ENCODE measurements at places on chromosomes 12 and 14.

DNA sequence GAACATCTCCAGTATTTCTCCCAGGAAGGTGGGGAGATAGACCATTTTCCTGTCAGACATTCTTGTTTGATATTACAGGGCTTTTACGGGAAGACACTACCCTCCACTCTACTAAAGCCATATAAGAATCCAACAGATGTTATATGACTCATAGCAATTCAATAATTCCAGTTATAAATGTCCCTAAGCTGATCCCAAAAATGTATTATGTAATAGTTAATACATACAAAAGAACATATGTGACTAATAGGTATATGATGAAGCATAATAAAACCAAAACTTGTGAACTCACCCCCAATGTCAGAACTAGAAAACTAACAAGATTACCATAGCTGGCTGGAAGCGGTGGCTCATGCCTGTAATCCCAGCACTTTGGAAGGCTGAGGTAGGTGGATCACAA lies 84.2 kb downstream of the EFCAB11 start:
- no peak for DNase-seq

- no peak for DNase-seq
These were observed 58.7 kb downstream of the MVK start for GRCh38 chr12:109632342-109632741.

DNA sequence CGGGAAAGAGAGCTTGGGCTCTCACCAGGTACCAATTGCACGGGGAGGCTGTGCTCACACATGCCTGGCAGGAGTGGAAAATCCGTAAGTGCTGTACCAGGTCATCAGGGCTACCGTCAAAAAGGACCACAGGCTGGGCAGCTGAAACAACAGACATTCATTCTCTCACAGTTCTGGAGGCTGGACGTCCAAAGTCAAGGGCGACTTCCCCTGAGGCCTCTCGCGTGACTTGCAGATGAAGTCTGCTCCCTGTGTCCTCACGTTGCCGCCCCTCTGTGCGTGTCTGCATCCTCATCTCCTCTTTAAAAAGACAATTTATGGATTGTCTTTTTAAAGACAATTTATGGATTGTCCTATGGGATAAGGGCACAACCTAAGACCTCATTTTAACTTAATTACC lies 73.8 kb upstream of the FZD10 start:
- DNase-seq = no peak

GRCh38 chr14:34368115-34368970 lies 93.7 kb downstream of the SPTSSA start:
- DNase-seq = no peak

- DNase-seq = no peak
These were observed 657 bp downstream of the METAP2 start for GRCh38 chr12:95474660-95474958.

DNA sequence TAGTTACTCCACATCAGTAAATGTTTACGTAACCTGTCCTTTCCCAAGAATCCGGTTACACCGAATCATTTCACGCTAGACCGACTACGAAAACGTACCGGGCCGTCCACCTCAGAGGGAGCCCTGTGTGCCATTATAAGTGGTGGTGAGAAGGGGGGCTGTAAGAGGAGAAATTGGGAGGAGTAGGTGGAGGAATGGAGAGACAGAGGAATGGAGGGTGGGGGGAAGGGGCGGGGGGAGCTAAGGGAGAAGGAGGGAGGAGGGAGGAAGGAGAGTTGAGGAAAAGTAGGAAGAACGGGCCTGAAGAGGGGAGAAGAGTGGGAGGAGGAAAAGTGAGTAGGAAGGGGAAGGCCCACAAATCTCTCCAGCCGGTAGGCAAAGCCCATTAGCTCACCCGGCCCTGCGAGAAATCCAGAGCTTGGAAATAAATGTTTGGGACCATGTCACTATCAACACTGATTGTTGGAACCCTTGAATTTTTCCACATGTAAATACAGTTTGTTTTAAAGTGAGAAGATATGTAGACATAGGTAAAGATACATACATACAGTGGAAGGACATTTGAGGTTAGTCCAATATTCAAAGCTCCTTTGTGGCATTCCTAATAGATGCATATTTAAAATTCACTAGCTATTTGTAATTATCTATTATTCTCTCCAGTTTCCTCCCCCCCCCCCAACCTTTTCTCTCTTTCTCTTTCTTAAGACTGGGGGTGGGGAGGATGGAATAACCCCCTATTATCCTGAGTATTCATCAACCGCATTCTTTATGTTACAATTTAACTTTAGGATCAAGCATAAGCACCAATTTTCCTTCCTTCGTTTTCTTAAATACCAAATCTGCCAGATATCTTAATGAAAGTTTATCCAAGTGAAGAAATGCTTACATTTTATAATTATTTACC lies 2.1 kb upstream of the FOXG1 start:
- DNase-seq = no peak

DNA sequence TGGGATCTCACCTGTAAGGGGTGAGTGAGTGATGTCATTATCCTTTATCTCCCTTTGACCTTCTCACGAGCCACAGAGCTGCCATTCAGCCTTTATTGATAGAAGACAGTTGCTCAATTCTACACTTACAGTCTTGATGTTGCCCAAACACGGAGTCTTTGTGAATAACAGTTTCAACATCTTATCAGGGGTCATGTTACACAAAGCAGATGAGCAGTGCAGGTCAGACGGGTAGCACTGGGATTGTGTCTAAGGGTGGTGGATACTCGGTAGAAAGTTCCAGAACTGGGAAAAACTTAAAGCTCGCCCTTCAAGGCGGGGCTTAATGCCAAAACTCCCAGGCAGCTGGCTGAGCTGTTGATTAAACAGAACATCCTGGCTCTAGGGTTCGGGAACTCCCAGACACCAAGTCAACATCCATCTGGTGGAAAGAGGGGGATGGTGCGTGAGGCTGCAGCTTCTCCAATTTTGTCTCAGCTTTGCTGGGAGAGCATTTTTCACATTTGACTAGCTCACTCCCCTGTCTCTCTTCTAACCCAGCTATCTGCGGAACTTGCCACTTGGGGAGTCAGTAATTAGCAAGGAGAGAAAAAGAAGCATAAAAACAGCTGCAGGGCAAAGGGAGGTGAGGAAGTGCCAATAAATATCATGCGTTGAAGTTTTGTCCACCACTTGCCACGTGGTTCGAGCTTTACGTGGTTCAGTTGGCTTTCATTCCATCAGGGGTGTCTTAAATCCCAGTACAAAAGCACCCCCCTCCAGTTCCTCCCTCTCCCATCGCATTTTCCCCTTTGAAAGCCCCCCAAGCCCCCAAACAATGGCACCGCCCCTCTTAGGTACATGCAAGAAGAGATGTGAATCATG lies 31.0 kb downstream of the FOXN4 start:
- no peak for DNase-seq

GRCh38 chr12:94254270-94254669 lies 105.9 kb downstream of the PLXNC1 start:
- no peak for DNase-seq

- no peak for DNase-seq
These were observed 620 bp upstream of the NID2 start for GRCh38 chr14:52069307-52070050.

- no peak for DNase-seq
These were observed 84.6 kb downstream of the SLC38A6 start for GRCh38 chr14:61065656-61066055.

- DNase-seq = no peak
These were observed 1.6 kb downstream of the GZMH start for GRCh38 chr14:24607635-24608514.

GRCh38 chr14:68785534-68786490 lies 7.1 kb downstream of the ZFP36L1 start:
- no peak for DNase-seq

DNA sequence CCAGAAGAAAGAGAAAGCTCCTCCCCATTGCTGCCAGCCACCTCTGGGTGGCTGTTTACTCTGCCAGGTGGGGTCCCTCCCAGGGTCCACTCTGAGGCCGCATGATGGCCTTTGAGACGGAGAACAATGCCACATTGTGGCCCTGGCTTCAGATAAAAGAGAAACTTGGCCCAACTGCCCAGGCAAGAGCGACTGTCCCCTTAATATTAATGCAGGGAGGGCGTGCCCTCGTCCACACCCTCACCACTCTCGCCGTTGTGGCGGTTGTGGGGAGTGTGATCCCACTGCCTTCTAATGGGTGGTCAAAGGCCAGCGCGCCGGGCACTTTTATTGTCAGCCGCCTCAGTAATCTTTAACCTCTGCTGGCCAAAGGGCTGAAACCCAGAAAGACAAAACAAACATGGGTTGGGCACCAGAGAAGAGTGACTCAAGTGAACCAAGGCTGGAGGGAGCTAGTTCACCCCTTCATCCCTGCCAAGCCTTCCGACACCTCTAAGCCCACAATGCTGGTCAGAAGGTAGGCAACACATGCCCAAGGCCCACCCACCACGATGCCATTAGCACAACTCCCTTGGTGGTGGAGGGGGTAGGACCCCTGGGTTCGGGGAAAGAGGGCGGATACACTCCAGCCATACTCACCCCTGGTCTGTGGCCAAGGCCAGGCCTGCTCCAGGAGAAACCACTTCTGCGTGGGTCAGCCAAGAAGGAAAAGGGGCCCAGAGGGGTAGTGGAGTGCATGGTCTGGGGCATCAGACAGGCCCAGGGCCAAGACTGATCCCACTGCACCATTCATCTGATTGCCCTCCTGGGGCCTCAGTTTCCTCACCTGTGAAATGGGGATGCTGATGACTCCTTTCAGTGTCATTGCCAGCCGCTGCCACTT lies 44.5 kb upstream of the BCL11B start:
- no peak for DNase-seq

DNA sequence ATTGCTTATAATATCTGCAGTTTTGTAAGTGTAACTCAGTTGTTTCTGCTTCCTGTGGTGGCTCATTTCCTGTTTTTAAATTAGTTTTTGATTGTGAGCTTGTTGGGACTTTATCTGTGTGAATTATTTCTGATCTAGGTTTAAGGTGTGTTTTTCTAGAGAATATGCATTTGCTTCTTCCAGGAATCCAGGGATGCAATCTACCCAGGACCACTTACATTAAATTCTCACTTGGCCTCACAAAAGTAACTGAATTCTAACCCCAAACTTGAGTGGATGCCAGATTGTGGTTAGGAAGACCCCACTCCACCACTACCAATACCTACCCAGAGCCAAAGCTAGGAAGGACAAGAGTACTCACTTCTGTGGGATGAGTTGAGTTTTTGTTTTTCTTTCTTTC lies 11.9 kb downstream of the STYX start:
- DNase-seq = no peak

DNA sequence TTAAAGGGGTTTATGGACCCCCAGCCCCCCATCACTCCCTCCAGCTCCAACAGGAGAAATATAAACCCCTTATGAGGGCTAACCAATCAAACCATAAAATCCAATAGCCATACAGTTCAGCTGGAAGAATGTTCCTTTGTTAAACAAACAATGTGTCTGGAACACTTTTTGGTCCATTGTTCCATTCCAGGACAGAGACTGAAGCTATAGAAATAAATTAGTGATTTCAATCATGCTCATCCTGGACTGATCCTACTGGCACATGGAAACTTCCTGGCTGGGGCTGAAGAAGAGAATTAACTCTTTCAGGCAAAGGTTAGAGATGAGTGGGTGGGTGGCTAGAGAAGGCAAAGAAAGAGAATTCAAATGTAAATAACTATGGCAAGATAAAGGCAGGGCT lies 63.4 kb downstream of the ANO2 start:
- DNase-seq = no peak

- DNase-seq = no peak
These were observed 12.2 kb downstream of the ITPK1 start for GRCh38 chr14:93103392-93104080.

DNA sequence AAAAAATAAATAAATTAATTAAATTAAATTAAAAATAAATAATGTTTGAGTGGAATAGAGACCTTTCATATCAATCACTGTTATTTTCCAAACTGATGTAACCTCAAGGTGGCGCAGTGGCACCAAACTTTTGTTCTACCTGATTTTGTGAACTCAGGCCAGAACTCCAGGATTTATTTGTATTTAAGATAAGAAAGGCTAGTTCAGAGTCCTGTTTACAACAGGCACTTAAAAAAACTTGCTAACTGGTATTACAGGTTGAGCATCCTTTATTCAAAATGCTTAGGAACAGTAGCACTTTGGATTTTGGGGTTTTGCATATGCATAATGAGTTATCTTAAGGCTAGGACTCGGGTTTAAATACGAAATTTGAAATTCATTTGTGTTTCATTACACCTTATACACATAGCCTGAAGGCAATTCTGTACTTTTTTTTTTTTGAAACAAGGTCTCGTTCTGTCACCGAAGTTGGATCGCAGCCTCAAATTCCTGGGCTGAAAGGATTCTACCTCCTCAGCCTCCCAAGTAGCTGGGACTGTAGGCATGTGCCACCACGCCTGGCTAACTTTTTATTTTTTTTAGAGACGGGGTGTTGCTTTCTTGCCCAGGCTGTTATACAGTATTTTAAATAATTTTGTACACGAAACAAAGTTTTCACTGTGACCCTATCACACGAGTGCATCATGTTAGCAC lies 32.4 kb downstream of the YY1 start:
- no peak for DNase-seq

DNA sequence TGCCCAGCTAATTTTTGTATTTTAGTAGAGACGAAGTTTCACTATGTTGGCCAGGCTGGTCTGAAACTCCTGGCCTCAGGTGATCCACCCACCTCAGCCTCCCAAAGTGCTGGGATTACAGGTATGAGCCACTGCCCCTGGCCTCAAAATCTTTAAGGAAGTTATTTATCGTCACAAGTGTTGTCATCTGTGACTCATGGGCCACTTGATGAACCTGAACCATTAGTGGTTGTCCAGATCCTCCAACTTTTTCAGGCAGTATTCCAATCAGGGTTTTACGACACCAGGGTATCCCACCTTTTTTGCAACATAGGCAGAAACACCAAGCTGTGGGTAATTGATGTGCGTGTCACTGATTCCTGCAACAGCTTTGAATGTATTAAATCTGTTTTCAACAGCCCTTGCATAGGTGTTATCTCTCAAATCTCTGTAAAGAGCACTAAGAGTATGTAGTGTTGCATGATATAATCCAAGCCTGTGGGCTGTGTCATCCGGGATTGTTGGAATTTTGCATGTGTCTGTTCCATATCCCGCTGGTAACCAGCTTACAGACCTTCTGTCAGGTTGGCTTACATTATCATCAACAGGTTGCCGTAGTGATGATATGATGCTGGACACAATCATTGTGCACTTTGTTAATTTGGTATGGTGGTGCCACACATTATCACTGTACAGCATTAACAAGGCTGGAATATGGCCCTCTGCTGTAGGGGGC lies 79.3 kb upstream of the SCN8A start:
- DNase-seq = no peak

GRCh38 chr12:71300772-71301675 lies 138.6 kb upstream of the LGR5 start:
- DNase-seq = no peak

DNA sequence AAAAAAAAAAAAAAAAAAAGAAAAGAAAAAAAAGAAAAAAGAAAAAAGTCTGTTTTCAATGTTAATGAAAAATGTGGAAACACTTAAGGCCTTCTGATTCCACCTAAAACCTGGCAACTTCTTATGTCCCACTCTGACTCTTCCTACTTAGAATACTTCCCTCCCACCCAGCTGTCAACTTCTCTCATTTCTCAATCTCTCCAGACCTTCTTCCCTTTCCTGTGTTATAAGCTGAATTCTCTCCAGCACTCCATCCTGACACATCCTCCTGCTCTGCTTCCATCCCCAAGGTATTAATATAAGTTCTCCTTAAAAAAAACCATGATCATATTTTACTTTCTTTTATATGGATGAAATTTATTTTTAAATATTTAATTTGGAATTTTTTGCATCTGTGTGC lies 20.3 kb upstream of the TMTC1 start:
- DNase-seq = no peak

- peak; percentile 45 for DNase-seq
These were observed 100.7 kb downstream of the C2CD5 start for GRCh38 chr12:22443379-22444316.

Measured in amniotic stem cell (primary cell).